ENCODE measurements at places on chromosomes 11 and 22. TPM values are rescaled to one million over a fixed set of nuclear protein-coding genes. Genes with fewer than 3 reads are reported as not detected.

C1QTNF4 gene
- total RNA-seq: 0.51 TPM

PRR14L gene
- 16.1 TPM for total RNA-seq

SYT9 gene
- 0.92 TPM for total RNA-seq

UBQLNL gene
- 0.11 TPM for total RNA-seq

NFAM1 gene
- total RNA-seq: 1.5 TPM

SCARF2 gene
- 5.2 TPM for total RNA-seq

OR52E8 gene
- not detected for total RNA-seq

ZNF215 gene
- 0.24 TPM for total RNA-seq

MRGPRE gene
- total RNA-seq: 0.38 TPM

GVQW3 gene
- total RNA-seq: 0.97 TPM

OR4P4 gene
- not detected for total RNA-seq

RIMBP3B gene
- 0.08 TPM for total RNA-seq

MIOX gene
- not detected for total RNA-seq

ZNRD2 gene
- 28.3 TPM for total RNA-seq

BATF2 gene
- total RNA-seq: 0.70 TPM

LRFN4 gene
- 24.5 TPM for total RNA-seq

KRTAP5-1 gene
- total RNA-seq: not detected

SPDYC gene
- not detected for total RNA-seq

ARHGAP42 gene
- total RNA-seq: 12.0 TPM

LRRC4C gene
- 0.43 TPM for total RNA-seq

RAB1B gene
- total RNA-seq: 124 TPM

FAM227A gene
- 0.46 TPM for total RNA-seq

LINC01488 gene
- total RNA-seq: 0.19 TPM

PHETA2 gene
- total RNA-seq: 4.5 TPM

CELF1 gene
- total RNA-seq: 102 TPM

SLC22A6 gene
- total RNA-seq: not detected

MMP12 gene
- total RNA-seq: not detected

TIMP3 gene
- total RNA-seq: 116 TPM

OR6T1 gene
- not detected for total RNA-seq

E2F8 gene
- 4.5 TPM for total RNA-seq

TMEM179B gene
- 12.0 TPM for total RNA-seq

NAA40 gene
- 19.2 TPM for total RNA-seq

EMID1 gene
- total RNA-seq: 1.3 TPM

OR5M11 gene
- total RNA-seq: not detected

CRYBB2 gene
- not detected for total RNA-seq

TRIM21 gene
- total RNA-seq: 5.9 TPM

MMP3 gene
- total RNA-seq: not detected

GLYAT gene
- 0.22 TPM for total RNA-seq

POTEH gene
- not detected for total RNA-seq

OR8J3 gene
- total RNA-seq: not detected

GAS2L1 gene
- total RNA-seq: 13.0 TPM

TESMIN gene
- 0.46 TPM for total RNA-seq

DNAJB7 gene
- total RNA-seq: not detected
